Jurkat, Clone E6-1 (cell line): ENCODE measurements at places on chromosomes 2 and 18.
A peak's percentile ranks its signal among the peaks of the same experiment; 100 is the strongest.

- no peak for DNase-seq
Observed at GRCh38 chr18:57441071-57441794, 6.1 kb downstream of the ONECUT2 start.

DNA sequence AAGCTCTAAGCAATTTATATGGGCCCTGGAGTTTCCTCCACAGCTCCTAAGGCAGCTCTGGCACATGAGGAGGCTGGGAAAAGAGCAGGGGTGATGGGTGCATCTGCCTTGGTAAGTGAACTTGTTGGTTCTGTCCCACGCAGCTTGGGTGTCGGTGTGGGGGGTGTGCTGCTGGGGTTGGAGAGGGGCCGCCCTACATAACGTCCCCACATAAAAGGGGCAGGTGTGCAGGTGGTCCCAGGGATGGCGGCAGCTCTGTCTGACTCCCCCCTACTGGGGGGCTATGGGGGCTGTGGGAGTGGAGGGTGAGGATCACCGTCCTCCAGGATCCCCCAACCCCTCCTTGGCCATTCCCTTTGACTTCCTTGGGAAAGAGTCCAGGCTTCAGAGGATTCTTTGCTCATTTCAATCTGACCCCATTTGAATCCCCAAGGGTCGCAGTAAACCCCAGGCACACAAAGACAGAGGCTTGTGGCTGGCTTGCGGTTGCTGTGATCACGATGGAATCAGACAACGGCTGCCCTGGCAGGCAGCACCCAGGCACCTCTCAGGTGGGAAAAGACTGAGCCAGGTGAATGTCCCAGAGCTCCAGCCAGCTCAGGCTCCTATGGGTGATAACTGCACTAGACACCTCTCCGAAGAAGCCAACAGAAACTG lies 34.5 kb upstream of the CD8A start:
- DNase-seq = peak; percentile 90

DNA sequence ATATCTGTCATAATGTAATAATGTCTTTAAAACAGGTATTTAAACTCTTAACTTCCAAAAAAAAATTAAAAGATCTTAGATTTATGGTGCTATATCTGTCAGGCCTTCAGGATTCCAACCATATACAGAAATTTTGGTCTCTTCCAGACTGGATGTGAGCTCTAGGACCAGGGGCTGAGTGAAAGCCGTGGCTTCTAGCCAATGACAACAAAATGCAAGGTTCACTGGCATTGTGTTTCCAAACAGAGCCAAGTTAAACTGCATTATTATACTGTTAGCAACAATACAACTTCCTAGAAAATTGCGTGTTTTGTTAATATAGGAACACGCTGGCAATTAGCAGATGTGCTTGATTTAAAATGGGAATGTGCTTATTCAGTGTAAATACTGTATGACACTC lies 809.8 kb upstream of the SOX11 start:
- DNase-seq = no peak

- no peak for DNase-seq
Observed at GRCh38 chr2:134352844-134353243, 99.0 kb downstream of the MGAT5 start.

DNA sequence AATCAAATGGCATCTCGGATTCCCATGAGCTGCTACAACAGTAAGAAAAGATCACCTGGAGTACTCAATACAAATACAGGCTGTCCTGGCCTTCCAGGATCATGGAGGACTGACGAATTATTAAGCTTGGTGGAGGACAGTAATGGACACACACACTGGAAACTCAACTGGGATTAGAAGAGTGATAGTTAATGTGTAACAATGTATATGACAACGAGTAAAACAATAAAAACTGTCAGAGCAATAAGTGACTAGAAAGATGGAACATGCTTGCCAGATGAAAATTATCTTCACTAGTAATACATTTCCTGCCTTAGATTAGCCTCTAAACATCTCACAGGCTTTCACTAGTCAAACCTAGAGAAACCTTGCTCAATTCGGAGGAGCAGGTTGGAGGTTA lies 49.2 kb upstream of the CDH20 start:
- DNase-seq = no peak

- no peak for DNase-seq
Observed at GRCh38 chr2:96977631-96978195, 8.7 kb downstream of the FAM178B start.

- DNase-seq = no peak
Observed at GRCh38 chr2:226159875-226160479, 639.6 kb downstream of the IRS1 start.

DNA sequence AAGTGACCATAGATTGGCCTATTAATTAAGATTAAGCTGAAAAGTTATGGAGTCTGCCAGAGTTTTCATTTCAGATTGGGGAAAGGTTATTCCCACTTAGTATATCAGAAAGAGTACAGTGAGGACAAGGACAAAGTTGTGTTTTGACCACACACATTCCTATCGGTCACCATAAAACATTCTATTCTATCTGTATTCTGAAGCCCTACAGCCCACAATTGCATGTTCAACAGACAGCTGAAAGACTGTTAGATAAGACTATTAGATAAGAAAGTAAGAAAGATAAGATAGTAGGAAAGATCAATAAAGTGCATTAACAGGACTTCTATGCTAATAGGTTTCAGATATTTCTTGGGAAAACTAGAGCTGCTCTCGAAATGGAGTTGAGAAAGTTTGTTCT lies 26.7 kb upstream of the ACYP2 start:
- no peak for DNase-seq

DNA sequence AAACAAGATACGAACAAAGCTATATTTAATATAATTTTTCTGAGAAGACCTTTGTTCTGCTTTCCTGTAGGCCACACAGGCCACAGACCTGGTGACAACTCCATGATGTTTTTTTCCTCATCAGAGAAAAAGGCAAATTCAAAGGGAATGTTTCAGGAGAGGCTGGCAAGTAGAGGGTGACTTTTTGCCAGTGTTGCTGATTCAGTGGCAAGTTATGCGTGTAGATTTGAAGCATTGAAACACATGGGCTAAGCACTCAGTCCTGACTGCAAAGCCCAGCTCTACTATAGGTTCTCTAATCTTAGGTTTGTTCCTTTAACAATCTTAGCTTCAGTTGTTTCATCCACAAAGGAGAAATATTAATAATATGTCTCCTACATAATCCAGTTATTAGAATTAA lies 499.8 kb downstream of the SUCLG1 start:
- no peak for DNase-seq

GRCh38 chr2:20604951-20605381 lies 45.9 kb downstream of the HS1BP3 start:
- no peak for DNase-seq

DNA sequence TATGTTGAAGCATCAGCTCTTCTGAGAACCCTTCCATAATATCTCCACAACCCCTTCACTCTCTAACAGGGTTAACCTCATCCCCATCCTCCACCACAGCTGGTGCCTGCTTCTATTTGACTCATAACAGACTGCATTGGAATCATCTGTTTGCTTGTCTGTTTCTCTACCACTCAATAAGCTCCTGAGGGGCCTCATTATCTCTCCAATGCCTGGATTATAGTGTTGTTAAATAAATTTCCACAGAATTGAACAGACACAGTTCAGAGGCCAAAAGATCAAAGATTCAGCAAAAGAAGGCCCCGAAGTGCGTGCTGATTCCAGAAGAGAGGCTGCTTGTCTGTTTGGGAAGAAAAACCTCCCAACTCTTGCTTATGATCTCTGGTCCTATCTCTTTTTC lies 33.7 kb upstream of the FAM98A start:
- no peak for DNase-seq

DNA sequence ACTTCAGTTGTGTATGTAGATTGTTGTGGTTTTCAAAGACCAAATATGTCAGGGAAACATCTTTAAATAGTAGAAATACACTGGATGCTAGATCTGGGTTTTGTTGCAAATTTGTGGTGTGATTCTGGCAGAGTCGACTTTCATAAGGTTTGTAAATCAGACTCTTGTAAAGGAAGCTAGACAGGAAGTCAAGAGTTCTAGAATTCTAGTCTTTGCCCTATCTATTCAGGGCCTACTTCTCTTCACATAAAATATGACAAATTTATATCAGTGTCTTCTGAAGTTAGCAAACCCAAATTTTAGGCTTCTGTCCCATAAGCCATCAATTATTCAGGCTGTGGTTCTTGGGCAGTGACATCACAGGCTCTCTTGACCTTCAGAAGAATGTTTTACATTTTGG lies 1579.2 kb upstream of the PIK3C3 start:
- no peak for DNase-seq
